ENCODE measurements at places on chromosomes 3 and 15.

DNA sequence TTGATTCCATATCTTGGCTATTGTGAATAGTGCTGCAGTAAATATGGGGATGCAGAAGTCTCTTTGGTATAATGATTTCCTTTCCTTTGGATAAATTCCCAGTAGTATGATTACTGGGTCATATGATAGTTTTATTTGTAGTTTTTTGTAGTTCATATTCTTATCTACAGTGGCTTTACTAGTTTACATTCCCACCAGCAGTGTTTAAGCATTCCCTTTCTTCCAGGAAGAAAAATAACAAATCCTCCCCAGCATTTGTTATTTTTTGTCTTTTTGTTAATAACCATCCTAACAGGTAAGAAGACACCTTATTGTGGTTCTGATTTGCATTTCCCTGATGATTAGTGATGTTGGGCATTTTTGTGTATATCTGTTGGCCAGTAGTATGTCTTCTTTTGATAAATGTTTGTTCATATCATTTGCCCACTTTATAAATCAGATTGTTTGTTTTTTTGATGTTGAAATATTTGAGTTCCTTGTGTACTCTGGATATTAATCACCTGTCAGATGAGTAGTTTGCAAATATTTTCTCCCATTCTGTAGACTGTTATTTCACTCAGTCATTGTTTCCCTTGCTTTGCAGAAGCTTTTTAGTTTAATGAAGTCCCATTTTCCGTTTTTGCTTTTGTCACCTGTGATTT lies 163.3 kb upstream of the THRB start:
- DNase-seq, result no peak

DNA sequence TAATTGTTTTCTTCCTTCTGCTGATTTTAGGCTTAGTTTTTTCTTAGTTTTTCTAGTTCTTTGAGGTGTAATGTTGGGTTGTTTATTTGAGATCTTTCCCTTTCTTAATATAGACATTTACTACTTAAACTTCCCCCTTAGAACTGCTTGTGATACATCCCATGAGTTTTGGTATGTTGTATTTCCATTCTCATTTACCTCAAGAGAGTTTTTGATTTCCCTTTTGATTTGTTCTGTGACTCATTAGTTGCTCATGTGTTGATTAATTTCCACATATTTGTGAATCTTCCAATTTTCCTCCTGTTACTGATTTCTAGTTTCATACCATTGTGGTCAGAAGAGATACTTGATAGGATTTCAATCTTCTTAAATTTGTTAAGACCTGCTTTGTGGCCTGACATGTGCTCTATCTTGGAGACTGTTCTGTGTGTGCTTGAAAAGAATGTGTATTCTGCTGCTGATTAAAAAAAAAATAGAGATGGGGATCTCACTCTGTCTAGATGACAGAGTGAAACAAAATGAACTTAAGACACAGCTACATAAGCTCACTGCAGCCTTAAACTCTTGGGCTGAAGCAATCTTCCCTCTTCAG lies 22.3 kb downstream of the GRM2 start:
- DNase-seq, result no peak

DNA sequence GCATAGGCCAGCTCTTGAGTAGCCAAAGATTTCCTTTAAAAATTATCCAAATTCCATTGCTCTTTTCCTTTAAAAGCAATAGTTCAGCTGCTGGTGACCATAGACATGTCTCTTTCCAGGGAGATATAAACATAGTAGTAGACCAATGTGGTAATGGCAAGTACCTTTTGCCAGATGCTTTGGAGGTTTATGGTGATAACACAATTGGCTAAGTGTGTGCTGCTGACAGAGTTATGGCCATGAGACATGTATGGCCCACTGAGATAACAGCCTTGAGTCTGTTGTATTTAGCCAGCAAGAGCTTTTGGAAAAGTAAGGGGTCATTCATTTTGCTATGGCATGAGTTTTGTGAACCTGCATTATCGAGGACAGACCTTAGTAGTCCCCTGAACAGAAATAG lies 1146.8 kb downstream of the TUSC7 start:
- DNase-seq, result no peak

- DNase-seq, result no peak
Observed at GRCh38 chr3:133805384-133805701, 272 bp upstream of the SRPRB start.

GRCh38 chr3:124969963-124970722 lies 35.6 kb upstream of the MUC13 start:
- no peak for DNase-seq

Data from hematopoietic multipotent progenitor cell treated with erythropoietin and hydrocortisone succinate and interleukin-3 and kit ligand, for 6 days (in vitro differentiated cells).